ENCODE measurements at places on chromosomes 16 and 17.

GRCh38 chr16:46711106-46712058 lies 21.9 kb downstream of the ORC6 start:
- DNase-seq = no peak

DNA sequence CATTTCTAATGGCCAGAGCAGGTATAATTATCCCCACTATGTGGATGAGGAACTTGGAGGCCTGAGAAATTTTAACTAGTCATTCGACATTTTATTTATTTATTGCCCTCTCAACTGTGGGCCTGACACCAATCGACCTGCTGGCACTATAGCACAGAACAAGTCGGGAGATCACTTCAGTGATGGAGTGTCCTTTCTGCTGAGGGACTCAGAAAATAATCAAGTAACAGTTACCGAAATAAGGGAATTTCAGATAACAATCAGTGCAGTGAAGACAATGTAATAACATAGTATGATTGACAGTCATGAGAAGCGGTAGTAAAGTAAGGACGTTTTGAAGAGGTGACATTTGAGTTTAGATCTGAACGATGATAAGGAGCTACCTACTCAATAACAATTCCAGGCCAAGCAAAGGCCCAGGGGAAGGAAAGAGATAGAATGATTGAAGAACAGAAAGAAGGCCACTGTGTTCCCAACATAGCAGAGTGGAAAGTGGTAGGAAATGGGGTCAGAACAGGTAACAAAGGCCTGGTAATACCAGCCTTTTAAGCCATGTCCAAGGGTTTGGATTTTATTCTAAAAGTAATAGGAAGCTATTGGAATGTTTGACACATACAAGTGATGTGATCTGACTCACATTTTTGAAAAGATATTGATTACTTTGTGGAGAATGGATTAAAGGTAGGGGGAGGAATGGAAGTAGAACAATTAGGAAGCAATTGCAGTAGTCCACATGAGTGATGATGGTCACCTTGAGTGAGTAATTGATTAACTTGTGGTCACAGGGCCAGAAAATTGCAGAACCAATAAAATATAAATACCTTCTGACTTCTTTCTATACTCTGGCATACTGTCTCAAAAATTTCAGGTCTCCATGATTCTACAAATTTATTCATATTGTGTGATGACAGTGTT lies 1.4 kb downstream of the STXBP4 start:
- DNase-seq = no peak

DNA sequence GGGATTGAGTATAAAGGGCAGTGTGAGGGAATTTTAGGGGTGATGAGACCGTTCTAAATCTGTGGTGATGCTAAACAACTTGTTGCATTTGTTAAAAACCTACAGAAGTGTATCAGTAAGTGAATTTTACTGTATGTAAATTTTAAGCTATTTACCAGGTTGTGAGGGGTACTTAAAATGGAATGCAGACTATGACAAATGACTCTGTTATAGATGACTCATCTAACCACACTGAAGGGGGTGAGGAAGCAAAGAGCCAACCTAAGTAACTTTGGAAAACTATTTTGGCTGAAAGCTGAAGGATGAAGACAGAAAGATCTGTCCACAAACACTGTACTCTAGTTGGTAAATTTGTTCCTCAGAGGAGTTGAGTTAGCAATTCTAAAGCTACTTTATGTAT lies 5.3 kb upstream of the MKS1 start:
- DNase-seq = no peak

GRCh38 chr17:1769822-1770477 lies 8.1 kb downstream of the SERPINF1 start:
- no peak for DNase-seq

- no peak for DNase-seq
Measured at GRCh38 chr16:13269359-13269758, 368.0 kb downstream of the SHISA9 start.

DNA sequence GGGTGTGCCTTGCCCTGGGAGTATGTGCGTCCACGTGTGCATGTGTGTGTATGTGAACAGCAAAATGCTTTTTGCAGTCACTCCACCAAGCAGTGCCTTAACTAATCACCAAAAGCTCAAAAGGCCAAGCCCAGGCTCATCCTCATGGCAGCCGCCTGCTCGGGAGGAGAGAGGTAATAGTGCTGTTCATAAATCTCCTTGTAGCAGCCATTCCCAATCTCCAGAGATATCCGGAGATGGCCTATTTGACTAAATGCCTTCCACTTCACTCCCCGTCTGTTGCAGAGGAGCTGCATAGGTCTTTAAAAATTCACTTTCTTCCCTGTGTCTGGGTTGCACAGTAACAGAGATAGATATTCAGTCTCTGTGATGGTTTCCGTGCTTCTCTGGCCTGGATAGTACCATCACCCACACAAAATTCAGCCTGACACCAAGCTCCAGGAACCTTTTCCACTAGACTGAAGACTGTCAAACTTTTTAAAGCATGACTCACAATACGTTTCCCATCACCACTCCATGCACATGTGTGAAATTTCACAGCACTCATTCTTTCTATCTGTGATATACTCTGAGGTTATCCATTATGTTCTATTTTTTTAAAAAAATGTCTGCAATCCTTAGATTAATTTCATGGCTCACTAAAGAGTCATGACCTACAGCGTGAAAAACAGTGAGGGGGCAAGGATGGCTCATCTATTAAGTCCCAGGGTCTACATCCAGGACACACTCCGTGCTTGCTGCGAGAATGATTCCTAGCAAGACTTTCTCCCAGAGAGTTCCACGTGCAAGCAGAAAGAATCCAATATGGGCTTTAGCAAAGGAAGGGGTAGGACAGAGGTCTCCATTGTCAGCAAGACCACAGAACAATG lies 357.8 kb downstream of the GRIN2A start:
- no peak for DNase-seq

GRCh38 chr16:31871510-31871909 lies 2.1 kb upstream of the ZNF267 start:
- no peak for DNase-seq

DNA sequence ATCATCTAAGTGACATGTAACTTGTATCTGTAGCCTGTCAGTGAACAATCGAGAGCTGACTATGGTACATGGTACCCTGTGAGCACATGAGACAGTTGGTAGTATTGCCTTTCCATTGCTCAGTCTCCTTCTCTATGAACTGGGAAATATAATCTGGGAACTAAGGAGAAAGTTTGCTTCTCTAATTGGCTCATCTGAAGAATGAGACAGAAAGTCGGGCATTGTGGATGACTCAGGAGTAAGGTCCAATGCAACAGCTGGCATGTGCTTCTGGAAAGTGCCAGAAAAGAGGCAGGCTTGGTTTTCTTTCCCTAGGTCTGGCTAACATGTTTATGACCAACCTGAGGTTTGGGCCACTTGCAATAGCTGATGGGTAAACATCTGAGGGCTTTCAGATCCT lies 51.9 kb downstream of the ZZEF1 start:
- DNase-seq = no peak

DNA sequence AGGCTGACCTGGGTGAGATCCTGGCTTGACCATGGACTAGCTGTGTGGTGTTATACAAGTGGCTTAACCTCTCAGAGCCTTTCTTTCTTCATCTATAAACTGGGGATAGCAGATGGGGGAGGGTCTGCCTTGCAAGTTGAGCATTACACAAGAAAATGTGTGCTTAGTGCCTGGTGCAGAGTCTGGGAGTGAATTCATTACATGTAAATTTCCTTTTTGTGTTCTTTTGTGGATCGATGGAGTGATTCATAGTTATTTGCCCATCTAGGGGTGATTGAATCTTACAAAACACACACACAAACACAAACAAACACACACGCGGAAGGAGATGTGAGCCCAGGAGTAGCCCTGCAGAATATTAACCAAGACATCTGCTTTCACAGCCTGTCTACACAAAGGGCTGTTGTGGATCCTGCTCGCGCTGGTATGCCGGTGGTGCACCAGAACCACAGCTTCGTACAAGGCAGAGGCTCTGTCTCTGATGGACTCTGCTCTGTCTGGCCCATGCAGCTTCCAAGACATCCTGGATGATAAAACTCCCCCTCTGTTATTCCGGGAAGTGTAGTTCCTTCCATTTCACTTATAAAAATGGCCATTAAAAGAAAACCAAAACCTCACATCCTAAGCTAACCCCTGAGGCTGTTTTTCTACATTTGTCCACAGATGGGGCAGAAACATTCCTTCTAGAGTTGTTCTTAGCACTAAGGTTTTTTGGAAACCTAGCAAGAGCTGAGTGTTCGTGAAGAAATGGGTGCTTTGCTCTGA lies 86.1 kb downstream of the UTP18 start:
- DNase-seq = no peak

DNA sequence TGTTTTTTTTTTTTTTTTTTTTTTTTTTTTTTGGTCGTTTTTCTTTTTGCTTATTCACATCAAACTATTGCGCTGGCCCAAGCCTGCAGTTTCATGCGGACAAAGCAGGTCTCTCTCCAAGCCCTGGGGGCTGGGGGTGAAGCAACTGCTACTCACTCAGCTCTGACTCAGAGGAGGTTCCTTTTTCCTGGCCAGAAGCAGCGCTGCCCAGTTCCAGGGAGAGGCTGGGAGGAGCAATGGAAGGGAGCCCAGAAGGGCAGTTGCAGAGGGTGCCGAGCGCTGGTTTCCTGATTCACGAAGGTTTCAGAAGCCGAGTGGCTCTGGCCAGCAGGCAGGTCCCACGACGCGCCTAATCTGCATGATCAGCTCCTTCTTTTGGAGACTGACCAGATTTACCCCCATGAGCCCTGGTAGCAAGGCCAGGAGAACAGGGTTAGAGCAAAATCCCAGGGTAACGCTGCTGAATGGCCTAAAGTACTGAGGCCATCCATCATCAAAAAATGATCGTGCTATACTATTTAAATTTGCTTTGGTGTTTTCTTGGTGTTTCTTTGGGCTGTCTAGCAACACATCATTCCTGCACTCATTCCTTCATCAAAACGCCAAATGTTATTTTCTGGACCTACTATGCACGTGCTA lies 144.7 kb upstream of the SOX9 start:
- no peak for DNase-seq

GRCh38 chr16:29989111-29989858 lies 6.1 kb downstream of the HIRIP3 start:
- no peak for DNase-seq

DNA sequence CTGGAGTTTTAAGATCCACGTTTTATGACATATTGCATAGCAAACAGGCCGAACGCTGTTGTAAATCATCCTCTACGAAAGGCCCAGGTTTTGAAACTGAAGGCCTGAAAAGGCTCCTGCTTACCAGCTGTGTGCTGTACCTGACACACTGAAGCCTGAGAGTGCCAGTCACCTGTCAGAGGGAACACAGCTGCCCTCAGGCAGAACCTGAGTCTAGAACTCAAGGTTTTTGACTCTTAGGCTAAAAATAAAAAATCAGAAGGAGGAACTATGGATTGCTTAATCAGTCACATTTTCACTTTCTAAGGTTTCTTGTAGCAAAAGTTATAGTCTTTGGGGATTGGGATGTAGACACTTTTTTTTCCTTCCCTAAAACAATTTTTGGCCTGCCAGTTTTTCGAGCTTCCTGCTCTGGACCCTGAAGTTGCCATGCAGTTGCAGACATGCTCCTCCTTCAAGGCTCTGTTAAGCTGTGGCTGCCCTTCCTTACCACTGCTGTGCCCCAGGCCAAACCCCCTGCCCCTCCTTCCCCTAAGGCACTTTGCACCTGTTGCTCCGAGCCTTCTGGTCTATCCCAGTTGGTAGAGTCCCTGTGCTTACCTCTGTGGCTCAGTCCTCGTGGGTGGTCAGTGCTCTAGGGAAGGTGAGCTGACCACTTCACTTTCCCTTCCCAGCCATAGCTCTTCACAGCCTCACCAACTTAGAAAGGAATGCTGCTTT lies 56.6 kb downstream of the TENT4B start:
- no peak for DNase-seq

GRCh38 chr17:39867084-39867879 lies 720 bp upstream of the ZPBP2 start:
- no peak for DNase-seq

GRCh38 chr17:7190276-7190917 lies 11.2 kb upstream of the ASGR1 start:
- no peak for DNase-seq

GRCh38 chr17:72287586-72287985 lies 166.8 kb downstream of the SOX9 start:
- DNase-seq = no peak

- no peak for DNase-seq
Measured at GRCh38 chr16:81170824-81171223, 67.7 kb upstream of the BCO1 start.

- no peak for DNase-seq
Measured at GRCh38 chr17:63142836-63143235, 176.8 kb downstream of the TANC2 start.

DNA sequence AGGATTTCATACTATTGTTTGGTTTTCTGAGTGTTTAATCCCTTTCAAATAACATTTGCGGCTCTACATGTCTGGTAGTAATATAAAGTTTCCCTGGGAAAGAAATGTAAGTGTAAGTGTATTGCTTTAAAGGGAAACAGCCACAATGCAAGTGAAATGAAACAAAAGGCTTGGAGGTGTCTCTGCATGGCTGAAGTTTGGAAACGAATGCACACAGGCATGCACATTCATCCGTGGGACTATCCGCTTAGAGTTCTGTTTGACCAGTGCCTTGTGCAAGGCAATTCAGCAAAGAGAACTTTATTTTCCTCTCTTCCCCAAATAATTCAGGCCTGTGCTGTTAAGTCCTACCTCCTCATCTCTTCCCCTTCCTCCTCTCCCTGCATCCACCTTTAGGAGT lies 56.1 kb upstream of the MRTFB start:
- no peak for DNase-seq

DNA sequence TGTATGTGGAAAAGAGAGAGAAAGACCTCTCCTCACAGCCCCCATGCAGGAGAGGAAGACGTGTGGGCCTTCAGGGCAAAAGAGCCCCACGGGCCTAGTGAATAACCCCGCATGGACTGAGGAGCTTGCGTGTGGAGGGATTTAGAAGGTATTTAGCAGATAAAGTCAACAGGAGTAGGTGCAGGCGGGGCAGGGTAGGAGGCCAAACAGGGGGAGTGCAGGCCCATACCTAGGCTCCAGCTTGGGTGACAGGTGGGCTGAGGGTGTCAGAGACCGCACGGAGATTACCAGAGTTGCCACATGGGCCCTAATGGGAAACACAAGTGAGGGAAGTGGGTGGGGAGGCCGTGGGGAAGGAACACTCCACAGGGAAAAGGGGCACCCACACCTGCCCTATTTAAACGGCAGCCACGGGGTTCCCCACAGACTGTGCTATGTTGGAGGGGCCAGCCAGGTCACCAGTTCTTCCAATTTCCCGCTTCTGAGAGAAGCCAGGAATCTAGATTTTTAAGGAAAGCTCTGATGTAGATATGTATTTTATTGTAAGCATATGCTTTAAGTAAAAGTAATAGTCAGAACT lies 8.2 kb upstream of the CNGB1 start:
- no peak for DNase-seq
